ENCODE measurements at places on chromosomes 16 and 17. TPM values are rescaled to one million over a fixed set of nuclear protein-coding genes. Genes with fewer than 3 reads are reported as not detected.

DNA sequence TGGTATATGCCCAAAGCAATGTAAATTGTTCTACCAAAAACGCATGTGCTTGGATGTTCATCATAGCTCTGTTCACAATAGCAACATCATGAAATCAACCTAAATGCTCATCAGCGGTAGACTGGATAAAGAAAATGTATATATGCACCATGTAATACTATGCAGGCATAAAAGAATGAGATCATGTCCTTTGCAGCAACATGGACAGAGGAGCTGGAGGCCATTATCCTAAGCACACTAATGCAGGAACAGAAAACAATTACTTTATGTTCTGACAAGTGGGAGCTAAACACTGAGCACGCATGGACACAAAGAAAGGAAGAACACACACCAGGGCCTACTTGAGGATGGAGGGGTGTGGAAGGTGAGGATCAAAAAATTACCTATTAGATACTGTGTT, 33.7 kb downstream of the TANC2 start:
- DNase-seq, result no peak

- no peak for DNase-seq
These were observed 24.5 kb upstream of the ZNF287 start for GRCh38 chr17:16593356-16594102.

- no peak for DNase-seq
These were observed 2.9 kb upstream of the PRKCB start for GRCh38 chr16:23832882-23833281.

DNA sequence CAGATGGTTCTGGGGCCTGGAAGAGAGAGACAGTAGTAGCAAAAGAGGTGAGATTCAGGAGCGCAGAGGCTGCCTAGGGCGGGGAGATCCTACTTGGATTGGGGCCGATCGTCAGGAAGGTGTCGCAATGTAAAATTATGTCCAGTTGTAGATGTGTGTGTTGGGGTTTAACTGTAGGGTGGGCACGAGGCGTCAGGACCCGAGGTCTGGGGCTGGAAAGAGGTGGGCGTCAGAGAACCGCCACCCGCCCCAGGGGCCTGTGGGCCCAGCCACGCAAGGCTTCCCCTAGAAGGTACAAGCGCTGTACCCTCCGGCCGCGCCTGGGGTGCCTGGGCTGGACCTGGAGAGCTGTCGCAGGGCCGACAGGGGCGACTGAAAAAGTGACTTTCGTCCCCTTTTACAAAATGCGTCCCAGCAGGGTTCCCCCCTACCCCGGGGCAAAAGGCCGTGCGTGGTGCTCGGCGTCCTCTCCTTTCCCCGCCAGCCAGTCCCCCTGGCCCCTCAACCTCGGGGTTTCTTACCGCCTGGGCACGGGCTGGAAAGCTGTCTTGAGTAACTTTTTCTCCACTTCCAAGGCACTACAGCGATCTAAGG, 2.8 kb downstream of the IRX3 start:
- no peak for DNase-seq

Gene MMD
- total RNA-seq, result 22.8 TPM

Gene CCDC78
- 0.80 TPM for total RNA-seq

Gene EPX
- total RNA-seq, result not detected

Gene MYLK3
- total RNA-seq, result 0.03 TPM

Measured in mucosa of descending colon (tissue), 3 donors.